ENCODE measurements at places on chromosomes 5 and 9.

DNA sequence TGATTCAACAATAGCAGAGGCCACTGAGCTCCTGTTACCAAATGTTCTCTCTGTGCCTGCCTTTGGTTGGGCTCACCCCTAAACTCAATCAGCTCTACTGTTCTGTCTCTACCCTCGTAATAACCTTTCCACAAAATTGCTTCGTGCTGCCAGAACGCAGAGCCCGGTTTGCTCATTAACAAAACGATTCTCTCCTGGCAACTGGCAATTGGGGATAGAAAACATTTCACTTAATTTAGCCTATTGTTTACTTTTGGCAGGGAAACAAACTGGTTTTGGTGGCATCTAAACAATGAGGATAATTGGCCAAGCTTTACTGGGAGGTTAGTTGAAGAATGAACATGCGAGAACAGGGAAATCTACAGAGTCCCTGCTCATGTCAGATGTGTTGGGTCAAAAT, 56.6 kb downstream of the SLC28A3 start:
- DNase-seq: peak; percentile 76

DNA sequence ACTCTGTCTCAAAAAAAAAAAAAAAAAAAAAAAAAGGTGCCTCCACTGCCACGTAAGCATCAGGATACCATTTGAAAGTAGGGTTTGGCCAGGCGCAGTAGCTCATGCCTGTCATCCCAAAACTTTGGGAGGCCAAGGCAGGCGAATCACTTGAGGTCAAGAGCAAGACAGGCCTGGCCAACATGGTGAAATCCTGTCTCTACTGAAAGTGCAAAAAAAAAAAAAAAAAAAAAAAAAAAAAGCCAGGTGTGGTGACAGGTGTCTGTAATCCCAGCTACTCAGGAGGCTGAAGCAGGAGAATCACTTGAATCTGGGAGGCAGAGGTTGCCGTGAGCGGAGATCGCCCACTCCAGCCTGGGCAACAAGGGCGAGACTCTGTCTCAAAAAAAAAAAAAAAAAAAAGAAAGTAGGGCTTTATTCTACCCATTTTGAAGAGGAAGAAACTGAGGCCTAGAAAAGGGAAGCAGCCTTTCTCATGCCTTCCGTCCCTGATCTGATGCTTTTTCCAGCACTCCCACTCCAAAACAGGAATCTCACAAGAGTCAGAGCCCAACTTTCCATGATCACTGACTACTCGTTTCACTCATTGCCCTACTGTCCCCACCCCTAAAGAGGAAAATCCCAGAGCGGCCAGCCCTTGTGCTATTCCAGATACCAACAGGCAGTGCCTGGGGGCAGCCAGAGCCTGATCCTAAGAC, 16.3 kb upstream of the CCIN start:
- DNase-seq: no peak

- DNase-seq: no peak
These were observed 1098.6 kb downstream of the TAF11L14 start for GRCh38 chr5:18732556-18733479.

- DNase-seq: no peak
These were observed 369.7 kb downstream of the CDK5RAP2 start for GRCh38 chr9:120210274-120210673.

GRCh38 chr9:8349901-8350300, 550.3 kb upstream of the DMAC1 start:
- DNase-seq: no peak

GRCh38 chr5:308672-309271, 12.7 kb upstream of the AHRR start:
- no peak for DNase-seq

DNA sequence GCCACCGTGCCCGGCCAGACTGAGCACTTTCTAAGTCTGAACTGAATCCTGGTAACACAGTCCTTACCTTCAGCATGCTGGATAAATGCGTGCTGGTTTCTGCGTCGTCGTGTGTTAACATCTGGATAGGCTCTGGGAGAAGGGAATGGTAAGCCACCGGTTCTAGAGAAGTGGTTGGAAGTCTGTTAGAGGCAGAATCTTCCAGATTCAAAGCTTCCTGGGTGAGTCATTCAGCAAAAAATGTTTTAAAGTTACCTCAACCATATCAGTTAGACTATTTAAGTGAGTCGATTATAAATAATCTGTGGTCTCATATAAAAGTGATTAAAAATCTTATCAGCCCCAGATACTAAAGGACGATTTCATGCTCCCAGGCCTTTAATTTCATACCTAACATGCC, 256.5 kb upstream of the NFIL3 start:
- no peak for DNase-seq

- no peak for DNase-seq
These were observed 190.2 kb downstream of the TRPM6 start for GRCh38 chr9:74697535-74697934.

- DNase-seq: no peak
These were observed 23.0 kb downstream of the RNF145 start for GRCh38 chr5:159186319-159186718.

- DNase-seq: no peak
These were observed 510.0 kb downstream of the GADD45G start for GRCh38 chr9:90114641-90115425.

- no peak for DNase-seq
These were observed 298.0 kb upstream of the PIK3R1 start for GRCh38 chr5:67917561-67917960.

DNA sequence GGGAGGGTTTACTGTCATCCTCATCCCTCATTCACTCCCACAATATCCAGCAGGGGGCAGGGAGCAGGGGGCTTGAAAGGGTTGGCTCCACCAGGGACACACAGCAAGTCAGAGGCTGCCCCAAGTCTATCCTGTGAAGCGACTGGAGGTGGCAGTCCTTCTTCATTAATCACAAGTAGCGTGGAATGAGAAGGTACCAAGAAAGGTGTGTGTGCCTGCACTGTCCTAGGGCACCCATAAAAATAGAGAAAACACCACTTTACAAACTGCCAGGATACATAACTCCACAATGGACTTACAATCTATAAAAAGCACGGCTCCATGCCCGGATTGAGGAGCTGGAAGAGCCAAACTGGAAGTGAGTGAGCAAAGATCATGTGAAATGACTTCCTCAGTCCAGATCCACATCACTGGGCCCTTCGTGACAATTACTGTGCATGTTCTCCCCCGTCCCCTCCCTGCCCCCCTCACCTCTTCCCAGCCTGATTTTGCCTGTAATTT, 183.9 kb downstream of the SLIT3 start:
- DNase-seq: no peak

DNA sequence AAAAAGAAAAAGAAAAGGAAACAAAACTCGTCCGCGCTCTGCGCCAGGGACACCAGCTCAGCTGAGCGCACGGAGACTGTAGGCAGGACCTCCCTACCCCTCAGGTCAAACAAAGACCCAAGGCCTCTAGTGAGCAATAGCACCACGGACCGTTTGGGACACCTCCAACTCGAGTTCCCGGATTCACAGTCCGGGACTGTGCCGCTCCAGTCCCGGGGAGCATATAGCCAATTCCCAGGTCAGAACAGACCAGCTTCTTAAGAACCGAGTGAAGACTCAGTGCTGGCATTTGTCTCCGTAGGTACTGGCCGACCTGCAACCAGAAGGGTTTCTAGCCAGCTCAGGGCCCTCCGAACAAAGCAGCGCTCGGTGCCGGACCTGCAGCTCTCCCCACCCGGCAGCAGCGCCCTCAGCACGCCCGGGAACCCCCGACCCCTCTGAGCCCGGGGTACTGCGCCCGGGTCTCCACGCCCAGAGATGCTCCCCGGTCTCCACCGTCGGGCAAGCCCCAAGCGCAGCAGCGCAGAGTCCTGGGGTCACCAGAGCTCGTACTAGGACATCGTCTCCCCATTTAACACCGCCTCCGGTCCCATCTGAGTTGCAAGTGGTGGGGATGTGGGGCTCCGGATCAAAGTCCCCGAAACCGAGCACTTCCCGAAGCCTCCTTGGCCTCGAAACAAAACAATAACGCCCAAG, 591 bp downstream of the ABCA1 start:
- no peak for DNase-seq

- DNase-seq: no peak
These were observed 134.0 kb downstream of the DMRT2 start for GRCh38 chr9:1184146-1184545.

- no peak for DNase-seq
These were observed 242.3 kb downstream of the CAAP1 start for GRCh38 chr9:26650325-26650724.

DNA sequence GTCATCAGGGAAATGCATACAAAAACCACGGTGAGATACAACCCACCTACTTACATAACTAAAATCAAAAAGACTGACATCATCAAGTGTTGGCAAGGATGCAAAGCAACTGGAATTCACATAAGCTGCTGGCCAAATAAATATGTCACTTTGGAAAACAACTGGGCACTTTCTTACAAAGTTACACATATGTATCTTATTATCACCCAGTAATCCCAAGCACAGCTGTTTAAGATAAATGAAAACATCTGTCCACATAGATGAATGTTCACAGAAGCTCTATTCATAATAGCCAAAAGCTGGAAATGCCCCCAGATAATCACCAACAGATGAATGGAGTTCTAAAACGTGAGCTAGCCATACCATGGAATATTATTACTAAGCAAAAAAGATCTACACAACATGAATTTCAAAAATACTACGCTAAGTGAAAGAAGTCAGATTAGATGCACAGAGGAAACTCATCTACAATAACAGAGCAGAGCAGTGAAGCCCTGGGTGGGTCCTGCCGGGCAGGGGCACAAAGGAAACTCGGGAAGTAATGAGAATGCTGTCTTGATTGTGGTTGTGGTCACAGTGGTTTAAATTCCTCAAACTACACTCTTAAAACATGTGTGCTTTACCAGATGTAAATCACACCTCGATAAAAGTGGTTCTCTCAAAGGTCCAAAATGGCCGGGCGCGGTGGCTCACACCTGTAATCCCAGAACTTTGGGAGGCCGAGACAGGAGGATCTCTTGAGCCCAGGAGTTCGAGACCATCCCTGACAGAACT, 8.5 kb downstream of the CAMSAP1 start:
- DNase-seq: no peak

DNA sequence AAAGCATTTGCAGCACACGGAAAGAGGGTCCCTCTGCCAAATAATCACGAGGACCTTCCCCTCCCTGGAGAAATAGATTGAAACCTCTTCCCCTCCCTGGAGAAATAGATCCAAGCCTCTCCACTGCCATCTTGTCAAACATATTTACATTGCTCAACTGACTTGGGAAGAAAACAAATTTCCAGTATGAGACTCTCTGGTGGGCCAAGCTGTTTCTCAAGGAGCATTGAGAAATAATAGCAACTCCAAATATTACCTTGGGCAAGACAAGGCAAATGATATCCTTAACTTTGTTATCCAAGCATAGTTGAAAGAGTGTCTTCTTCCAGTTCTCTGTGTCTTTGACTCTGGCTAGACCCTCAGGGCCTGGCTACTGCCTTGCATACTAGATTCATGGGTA, 45.2 kb upstream of the PALM2AKAP2 start:
- DNase-seq: no peak

DNA sequence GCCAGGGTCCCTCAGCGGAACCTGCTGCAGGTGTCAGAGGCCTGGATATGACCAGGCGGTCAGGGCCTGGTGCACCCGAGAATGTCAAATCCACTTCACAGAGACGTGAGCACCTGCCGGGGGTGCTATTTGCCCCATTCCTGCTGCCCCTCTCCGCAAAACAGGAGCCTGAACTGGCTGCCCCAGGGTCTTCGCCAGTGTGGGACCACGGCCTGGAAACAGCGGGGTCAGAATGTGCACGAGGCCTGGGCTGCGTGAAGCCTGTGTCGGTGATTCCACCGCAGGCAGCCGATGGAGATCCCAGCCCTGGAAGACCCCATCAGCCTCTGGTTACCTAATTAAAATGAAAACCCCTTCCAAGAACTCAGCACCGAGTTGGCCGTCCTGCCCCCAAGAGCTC, 41.2 kb upstream of the TMEM250 start:
- DNase-seq: no peak

GRCh38 chr5:71864730-71865601, 145.9 kb downstream of the CARTPT start:
- peak; percentile 17 for DNase-seq

- no peak for DNase-seq
These were observed 15.4 kb downstream of the SEMA6A start for GRCh38 chr5:116559239-116559638.

DNA sequence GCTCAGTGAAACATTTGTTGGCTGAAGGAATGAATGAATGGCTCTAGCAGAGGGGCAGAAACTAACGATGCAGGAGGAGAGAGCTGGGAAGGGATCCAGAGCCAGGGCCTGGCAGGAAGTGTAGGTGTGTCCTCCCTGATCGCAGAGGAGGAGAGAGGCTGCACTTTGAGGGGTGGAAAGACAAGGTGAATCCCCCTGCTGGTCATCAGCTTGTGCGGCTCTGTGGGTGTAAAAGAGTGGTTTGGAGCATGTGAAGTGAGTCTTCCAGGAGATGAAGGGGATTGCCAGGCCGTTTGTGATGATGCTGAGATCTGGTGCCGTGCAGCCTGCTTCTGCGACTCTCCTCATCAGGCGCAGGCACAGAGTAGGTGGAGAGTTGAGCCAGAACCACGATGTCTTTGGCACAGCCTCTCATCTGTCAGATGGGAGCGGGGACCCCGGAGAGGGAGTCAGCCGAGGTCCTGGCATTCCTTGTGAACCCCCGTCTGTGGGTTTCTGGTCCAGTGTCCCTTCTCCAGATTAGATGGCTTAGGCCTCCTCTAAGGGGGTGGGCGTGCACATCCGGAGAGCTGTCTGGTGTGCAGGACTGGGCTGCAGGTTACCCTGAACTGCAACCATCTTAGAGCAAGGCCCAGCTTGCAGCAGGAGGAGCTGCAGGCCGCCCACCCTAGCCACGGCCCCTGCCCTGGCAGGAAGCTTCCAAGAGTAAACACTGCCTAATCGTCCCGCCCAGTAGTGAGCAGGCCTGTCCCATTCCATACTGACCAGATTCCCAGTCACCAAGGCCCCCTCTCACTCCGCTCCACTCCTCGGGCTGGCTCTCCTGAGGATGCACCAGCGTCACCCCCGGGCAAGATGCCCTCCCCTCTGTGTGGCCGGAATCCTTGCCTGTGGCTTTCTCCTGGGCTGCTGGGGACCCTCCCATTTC, at the start of gene ADAMTS13:
Gene ADAMTS13, plus strand, starts transcription at position 753 of the 928 bp plus-strand sequence. Its CDS starts 77 bp downstream, at position 830.
- DNase-seq: no peak

DNA sequence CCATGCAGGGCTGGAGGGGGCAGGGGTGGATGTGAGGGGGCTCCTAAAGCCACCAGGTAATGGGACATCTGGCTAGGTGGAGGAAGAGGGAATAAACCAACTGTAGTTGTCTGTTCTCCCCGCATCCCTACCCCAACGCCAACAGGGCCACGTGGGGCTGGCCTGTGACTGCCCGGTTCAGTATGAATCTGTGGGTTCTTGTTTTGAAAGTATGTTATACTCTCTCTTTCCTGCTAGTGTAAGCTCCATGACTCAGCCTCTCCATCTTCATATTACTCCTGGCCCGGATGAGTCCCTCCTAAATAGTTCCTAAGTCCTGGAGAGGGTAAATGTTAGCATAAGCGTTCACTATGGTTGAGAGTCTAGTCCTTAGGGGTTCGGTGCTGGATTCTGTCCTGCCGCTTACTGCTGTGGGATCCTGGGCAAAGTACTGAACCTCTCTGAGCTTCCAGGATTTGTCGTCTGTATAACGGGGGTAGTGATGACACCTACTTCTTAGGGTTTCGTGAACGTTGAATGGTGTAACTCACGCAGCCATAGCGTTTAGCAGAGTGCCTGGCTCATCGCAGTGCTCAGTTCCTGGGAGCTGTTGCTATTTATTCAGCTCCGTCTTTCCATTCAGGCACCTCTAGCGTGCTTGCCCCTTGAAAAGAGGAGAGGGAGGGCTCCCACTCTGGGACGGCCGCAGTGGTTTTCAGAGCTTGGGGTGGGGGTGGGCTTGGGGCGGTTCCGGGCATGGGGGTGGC, 28.8 kb downstream of the LHX2 start:
- no peak for DNase-seq
